ENCODE measurements at places on chromosomes 6 and 20.

DNA sequence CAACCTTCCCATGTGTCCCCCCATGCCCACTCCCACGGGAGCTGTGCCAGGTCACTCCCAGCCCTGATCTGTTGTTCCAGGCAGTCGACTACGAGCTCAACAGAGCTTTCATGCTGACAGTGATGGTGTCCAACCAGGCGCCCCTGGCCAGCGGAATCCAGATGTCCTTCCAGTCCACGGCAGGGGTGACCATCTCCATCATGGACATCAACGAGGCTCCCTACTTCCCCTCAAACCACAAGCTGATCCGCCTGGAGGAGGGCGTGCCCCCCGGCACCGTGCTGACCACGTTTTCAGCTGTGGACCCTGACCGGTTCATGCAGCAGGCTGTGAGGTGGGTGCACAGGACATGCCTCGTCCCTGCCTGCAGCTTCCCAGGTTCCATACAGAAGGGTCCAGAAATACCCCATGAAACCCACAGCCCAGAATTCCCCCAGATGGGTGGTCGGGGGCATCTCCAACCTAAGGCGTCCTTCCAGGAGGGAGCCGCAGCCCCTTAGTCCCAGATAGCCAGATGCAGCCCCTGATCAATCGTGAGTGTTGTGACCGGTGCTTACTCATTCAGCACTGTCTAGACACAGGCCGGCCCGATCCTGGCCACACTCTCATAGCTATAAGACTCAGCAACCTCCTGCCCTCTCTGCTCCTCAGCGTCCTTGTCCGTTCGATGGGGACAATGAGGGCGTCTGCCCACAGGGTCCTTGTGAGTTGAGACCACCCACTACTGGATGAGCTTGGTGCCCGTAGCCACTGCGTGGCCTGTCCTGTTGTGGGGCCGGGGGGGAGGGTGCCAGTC is 142.1 kb downstream of the TAF4 start:
- no peak for DNase-seq

GRCh38 chr6:110609101-110609500 is 132.7 kb upstream of the SLC22A16 start:
- DNase-seq, result no peak

- peak; percentile 50 for DNase-seq
Observed at GRCh38 chr6:30219244-30219643, 6.0 kb upstream of the TRIM26 start.

DNA sequence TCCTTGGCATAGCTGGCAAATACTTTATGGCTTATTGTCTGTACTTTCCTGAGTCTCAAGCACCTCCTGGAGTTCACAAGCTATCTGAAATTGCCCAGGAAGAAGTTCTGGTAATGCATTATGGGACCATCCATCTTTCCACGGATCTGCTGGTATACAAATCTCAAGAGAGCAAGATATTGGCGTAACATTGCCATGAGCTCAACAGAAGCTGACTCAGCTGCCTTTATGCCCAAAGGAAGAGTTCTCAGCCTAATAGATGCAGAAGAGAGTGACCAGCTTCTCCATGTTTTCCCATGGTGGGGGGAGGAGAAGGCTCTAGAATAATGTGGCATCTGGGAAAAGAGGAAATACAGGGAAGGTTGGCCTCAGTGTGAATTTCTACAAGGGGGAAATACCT is 78.7 kb downstream of the UST start:
- no peak for DNase-seq

GRCh38 chr6:38459291-38459690 is 180.4 kb downstream of the BTBD9 start:
- no peak for DNase-seq

DNA sequence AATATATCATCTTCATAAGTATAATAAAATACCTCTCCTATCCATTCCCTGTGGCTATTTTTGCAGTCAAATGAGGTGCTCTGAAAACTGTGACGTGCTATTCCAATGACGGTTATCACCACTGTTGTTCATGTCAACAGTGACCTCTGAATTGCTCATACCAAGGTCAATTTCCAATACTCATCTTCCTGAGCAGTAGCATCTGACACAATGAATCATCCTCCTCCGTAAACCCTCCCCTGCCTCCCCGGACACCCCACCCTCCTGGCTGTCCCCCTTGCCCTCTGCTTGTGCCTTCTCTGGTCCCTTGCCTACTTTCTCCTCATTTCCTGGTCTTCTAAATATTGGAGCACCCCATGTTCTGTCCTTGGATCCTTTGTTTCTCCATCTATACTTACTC is 77.7 kb upstream of the SLC22A23 start:
- no peak for DNase-seq
